ENCODE measurements at places on chromosomes 16 and 17.

- no peak for DNase-seq
Observed at GRCh38 chr17:19357351-19357750, 5.2 kb downstream of the B9D1 start.

GRCh38 chr16:75044800-75045361, 46.1 kb downstream of the ZNRF1 start:
- DNase-seq = peak; percentile 46

DNA sequence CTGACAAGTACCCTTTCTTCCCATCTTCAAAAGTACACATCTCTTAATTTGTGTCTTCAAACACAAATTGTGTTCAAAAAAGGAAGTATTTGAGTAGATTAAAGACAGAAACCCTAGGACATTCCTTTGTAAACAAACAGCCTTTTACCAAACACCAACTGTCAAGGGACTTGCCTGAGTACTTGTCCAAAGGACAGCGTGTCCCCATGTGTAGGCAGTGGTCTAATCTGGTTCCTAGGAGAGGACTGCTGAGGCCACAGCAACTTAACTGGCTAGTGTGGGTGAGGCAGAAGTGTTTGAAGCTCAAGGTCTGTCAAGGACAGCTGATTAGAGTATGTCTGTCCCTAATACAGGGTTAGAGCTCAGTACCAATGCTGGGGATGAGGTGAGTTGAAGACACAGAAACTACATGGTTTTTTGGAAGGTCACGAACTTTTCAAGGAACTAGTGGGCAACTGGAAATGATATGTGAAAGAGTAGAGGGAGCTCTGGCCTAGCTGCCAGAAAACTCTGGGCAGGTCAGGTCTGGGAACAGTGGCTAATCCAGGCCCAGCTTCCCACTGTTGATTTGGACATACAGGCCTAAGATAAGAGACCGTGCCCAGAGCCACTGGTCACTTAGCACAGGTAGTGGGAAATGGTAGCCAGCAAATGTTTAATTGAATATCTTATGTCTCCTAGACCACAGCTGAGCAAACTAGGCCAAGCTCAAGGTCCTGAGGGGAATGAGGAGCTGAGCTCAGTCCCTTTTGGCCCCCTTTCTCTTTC, 10.1 kb downstream of the HMOX2 start:
- DNase-seq = no peak

GRCh38 chr17:72572604-72573491, 452.0 kb downstream of the SOX9 start:
- DNase-seq = peak; percentile 24

DNA sequence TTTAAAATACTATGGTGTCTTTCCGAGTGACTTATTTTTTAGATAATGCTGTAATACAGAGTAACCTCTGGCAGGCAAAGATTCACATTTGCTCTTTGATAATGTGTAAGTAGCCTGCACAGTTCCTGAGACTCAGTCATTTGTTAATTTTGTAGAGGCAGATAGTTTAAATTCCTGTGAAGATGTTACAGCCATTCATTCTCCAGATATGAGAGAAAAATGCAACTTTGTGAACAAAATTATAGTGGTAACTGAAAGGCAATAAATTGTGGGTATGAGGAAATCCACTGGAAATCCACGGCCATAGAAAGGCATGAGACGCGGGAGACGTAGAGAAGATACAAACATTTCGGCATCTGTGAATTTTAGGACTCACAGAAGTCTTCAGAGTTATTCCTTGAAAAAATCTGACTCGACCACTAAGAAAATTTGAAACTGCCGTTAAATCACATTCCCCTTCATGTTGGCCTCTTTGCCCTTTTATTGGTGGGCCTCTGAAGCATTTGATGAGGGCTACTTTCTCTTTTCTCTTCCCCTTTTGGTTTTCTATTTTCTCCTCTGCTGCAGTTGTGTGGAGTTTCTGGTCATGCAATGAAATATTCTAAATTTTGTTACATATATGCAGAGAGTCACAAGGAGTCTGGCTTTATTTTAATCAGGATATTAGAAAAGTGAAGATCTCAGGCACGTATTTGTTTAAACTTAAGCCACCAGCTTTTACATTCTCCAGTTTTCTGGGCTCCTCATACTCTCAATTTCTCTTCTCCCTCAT, 18.8 kb downstream of the HS3ST3A1 start:
- DNase-seq = peak; percentile 90

DNA sequence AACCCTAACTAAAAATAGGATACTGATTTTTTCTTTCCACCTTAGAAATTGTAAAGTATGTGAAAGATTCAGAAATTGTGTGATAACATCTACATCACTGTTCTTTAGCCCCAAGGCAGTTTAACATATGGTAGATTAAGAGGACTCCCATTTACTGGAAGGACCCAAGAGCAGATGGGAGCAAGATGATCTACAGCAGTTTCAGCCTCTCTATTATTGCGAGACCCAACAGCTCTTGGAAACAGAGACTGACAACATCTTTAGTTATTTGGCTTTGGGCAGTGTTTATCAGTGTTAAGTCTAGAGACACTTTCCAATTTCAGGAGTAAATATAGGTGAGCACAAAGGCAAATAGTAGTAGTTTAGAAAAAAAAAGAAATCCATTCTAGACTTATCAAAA, 124.9 kb upstream of the CORO6 start:
- DNase-seq = no peak

DNA sequence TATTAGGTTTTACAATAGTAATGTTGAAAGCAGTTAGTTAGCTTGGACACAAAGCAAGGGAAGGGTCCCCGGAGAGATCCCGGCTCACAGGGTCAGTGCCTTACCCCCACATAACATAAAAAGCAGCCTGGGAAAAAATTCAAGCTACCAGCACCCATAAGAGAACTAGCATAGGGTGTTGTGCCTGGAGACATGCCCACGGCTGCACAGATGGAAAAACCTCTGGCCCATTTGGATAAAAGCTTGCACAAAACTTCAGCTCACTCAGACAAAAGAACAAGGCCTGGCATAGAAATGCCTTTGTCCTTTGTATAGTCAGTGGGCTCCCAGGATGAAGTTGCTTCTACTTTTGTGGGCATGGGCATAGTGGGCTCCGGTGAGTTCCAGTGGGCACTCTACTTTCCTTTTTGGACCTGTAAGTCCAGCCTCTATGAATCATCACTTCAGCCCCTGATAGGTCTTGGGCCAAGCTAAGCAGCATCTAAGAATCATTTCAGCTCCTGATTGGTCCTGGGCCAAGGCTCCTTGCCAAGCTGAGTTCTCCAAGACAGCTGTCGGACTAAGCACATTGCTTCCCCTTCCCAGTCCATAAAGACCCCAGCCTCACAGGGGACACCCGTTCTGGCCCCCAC, 1.3 kb upstream of the RDM1 start:
- DNase-seq = peak; percentile 27

DNA sequence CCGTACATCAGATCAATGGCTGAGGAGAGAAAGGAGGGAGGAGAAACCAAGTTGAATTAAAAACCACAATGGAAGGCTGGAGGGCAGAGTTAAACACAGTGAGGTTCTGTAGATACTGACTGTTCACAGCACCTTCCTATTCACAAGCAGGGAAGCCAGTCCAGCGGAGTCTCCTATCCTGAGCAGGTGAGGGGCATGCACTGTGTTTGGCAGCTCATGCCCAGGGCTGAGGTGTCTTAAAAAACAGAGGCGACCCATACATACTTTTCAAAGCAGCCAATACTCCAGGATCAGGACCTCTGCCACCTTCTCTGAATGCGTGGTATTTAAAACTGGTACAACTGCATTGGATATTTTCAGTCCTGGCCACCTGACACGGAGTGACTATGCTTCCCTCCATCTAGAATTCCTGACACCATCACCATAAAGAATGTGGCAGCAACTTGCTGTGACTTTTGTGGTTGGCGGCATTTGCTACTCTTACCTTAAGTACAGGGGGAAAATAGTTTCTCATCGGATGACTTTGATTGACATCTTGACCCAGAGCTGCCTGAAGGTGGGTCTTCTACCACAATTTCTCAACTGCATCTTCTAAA, 21.5 kb downstream of the USP22 start:
- no peak for DNase-seq

DNA sequence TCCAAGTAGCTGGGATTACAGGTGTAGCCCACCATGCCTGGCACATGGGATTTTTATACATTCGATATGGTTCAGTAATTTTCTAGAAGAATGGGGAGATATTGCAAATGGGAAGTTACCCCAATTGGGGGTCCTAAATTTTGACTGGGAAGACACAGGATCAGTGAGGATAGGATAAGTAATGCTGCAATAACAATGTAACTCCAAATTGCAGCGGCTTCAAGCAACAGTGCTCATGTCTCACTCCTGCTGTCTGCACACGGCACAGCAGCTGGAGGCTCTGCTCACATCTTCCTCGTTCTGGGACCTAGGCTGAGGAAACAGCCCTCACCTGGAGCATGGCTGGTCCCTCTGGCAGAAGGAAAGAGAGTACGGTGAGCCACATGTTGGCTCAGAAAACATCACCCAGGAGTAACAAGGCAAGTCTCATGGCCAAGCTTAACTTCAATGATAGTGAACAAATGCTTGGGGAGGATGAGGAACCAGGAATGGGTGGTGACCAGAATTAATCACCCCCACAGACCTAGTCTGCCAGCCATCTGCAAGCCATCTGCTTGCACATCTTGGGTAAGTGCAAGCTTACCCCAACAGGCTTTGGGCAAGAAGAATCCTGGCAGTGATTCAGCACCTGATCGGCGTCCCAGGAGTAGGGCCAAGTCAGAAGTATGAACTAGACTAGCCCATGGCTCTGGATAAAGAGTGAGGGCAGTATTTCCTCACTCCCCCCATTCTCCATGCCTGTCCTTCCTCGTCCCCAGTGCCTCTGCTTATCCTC, 229.2 kb downstream of the COPRS start:
- DNase-seq = peak; percentile 77

GRCh38 chr17:61054436-61054835, 345.2 kb upstream of the TBX2 start:
- no peak for DNase-seq

DNA sequence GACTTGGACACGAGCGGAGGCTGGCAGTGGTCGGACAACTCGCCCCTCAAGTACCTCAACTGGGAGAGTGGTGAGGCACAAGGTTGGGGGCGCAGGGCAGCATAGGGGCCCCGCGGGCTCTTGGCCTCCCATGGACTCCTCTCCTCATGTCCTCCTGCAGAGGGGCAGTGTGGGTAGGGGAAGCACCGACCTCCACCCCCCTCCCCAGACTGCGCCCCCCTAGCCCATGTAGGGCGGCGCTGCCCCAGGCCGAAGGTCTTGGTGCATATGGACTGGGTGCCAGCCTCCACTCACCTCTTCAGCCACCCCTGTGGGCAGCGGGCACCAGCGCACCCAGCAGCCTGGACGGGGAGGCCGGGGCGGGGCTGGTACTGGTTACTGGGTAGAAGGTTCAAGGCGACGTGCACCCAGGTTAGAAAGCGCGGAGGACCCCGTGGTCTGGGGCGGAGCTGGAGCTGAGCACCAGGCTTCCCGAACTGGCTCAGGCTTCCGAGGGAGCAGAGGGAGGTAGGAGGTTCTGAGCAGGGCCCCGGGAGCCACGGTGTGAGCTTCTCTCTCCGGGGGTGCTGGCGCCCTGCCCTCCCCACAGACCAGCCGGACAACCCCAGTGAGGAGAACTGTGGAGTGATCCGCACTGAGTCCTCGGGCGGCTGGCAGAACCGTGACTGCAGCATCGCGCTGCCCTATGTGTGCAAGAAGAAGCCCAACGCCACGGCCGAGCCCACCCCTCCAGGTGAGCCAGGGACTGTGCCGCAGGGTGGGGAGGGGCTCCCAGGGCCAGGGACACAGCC, 39.5 kb downstream of the MRC2 start:
- DNase-seq = no peak

GRCh38 chr17:28982131-28982793, 23.6 kb downstream of the SEZ6 start:
- peak; percentile 34 for DNase-seq

- DNase-seq = no peak
Observed at GRCh38 chr16:54110016-54110981, 176.3 kb downstream of the IRX3 start.

DNA sequence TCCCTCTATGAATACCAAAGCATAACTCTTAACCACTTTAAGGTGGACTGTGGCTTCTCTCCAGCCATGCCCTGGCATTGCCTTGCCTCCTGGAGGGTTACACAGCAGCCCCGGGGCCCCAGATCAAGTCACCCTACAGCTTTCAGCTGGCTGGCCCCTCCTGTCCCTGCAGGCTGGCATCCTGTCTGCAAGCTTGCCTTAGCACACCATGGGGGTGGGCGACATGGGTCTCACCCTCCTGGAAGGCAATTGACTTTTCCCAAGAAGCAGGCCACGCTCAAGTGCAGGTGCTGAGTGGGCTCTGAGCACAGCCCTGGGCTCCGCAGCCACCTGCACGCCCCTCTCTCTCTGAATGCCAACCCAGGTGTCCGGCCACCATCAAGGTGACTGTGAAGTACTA, 25.8 kb upstream of the AKTIP start:
- DNase-seq = no peak

GRCh38 chr16:86079255-86079885, 180.4 kb downstream of the IRF8 start:
- DNase-seq = no peak

DNA sequence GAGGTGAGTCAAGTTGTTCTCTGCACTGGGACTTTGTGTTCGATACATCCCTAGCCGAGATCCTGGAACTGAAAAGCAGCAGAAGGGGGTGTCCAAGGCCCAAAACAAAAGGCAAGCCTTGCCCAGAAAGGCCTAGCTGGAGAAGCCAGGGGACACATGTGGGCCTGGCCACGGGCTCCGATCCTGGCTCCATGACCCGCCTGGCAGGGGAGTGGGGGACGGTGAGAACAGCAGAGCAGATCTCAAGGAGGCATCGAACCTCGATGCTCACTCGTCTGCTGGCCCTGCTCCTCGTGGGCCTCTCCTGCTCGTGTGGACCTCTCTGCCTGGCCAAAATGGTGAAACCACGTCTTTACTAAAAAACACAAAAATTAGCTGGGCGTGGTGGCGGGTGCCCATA, 8.9 kb downstream of the CCNF start:
- no peak for DNase-seq

DNA sequence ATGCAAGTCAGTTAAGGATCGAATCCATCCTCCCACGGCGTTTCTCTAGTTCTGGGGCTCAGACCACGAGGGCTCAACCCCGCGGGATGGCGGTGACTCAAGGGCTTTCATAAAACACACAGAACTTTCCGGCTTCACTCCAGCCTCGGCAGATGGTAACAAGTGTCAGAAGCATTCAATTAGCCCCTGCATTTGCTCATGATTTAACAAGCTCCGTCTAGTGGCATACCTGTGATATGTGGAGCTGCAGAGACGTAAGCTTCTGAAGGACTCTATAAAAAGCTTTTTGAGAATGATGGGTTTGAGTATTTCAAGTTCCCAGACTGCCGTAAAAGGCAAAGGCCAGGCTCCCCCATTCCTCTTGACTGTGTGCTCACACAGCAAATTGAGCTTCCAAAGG, 91.3 kb upstream of the SEC14L1 start:
- no peak for DNase-seq

DNA sequence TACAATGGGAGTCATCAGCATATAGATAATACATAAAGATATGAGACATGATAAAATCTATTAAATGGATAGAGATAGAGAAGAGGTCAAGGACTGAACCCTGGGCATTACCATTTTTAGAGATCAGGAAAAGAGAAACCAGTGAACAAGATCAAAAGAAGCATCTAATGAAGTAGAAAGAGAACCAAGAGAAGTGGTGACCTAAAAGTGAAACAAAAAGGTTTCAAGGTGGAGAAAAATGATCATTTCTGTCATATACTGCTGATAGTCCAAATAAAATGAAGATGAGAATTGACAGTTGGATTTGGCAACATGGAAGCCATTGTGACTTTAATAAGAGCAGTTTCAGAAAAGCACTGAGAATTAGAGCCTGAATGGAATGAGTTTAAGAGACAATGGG, 165.1 kb downstream of the PPM1E start:
- no peak for DNase-seq

All from fibroblast of skin of right biceps (primary cell).